Glomerular endothelial cell (primary cell): ENCODE measurements at places on chromosomes 16 and 17. TPM values are rescaled to one million over a fixed set of nuclear protein-coding genes. Genes with fewer than 3 reads are reported as not detected.
A peak's percentile ranks its signal among the peaks of the same experiment; 100 is the strongest.

DNA sequence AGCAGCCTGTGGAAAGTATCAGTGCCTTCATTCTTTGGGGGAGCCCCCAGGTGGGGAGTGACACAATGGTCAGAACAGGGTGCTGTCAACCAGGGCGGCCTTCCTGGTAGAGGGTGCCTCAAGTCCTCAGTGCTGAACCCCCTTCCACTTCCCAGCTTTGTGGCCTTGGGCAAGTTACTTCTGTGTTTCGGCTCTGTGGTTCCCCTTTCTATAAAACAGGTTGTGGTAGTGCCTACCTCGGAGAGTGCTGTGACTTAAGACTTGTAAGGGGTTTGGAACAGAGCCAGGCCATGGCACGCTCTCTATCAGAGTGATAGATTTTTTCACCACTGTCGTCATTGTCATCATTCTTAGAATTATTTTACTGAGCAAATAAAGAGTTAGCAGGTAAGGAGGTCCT, 141.1 kb downstream of the CCDC182 start:
- DNase-seq = no peak

DNA sequence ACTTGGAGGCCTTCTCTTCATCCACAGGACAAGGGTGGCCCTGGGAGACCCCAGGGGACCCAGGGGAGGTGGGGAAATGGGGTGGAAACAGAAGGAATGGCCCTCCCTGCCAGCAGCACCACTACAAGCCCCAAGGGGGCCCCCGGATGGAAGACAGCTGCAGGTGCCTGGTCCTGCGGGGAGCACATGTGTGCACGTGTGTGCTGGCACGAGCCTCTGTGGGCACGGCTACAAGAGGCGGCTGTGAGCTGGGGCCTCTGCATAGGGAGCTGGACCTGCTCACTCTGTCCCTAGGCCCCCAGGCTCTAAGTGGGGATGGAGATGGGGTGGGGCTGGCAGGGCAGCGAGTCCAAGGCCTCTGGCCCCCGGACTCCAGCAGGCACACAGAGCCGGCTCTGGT, 13.2 kb upstream of the AATK start:
- no peak for DNase-seq

- DNase-seq = no peak
Observed at GRCh38 chr17:4004517-4005295, 40.5 kb upstream of the ATP2A3 start.

- no peak for DNase-seq
Observed at GRCh38 chr16:74942566-74942965, 42.4 kb downstream of the WDR59 start.

- DNase-seq = no peak
Observed at GRCh38 chr16:77624085-77624484, 98.2 kb upstream of the NUDT7 start.

- no peak for DNase-seq
Observed at GRCh38 chr17:34706029-34706428, 126.6 kb downstream of the TMEM132E start.

GRCh38 chr17:73423159-73423715, 111.4 kb upstream of the CDC42EP4 start:
- no peak for DNase-seq

GRCh38 chr17:38706505-38707216, 1.6 kb downstream of the MLLT6 start:
- no peak for DNase-seq

DNA sequence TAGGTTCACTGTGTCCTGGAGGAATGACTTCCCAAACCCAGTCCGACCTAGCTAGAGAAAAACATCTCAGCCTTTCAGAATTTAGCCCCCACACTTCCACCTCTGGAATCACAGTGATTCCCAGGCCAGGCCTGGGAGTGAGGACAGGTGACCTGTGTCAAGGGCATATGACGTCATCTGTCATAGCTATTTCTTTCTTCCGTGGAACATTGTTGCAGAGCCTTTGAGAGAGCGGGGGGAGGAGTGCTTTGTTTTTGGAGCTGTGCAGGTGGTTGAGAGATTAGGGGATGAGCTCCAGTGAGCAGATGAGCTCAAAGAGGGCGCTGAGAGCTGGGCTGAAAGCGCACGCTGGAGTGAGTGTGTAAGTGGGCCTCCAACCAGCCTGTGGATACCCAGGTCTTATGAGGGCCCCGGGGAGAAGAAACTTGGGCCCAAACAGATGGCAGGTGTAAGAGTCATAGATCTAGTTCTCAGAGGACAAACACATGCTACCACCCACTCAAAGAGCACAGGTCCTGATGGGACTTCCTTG, 344.8 kb downstream of the SNX29 start:
- DNase-seq = no peak

DNA sequence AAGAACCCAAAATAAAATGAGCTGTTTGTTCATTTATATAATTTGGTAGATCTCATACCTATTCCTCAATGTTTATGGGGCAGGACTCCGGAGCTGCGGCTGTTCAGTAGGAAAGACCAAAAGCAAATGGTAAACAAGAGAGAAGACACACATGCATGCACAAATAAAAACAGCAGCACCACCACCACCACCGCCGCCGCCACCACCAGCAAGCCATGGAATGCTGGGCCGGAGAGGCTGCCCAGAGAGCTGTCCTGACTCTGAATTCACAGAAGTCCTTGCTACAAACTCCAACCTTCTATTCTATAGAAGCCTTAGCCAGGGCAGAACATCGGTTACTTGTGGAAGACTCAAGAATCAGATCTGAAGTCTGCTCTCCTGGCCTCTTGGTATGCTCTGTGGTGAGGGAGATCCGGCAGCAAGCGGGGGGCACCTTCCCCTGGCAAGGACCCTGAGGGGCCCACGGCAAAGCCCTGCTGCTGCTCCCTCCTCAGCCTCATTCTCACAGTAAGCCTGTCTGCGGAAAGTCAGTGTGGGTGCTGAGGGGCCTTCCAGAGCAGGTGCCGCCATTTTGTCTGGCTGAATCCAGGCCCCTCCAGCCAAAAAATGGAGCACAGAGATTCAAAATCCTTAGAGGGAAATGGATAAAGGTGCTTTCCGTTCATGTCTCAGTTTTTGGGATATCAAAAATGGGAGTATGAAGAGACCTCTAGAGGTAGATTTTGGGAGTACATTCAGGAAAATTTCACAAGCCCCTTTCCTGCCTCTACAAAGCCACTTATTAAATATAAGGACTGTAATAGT, 6.4 kb upstream of the FOXJ1 start:
- DNase-seq = no peak

GRCh38 chr16:31206776-31207175, 4.2 kb upstream of the PYCARD start:
- DNase-seq = no peak

- DNase-seq = no peak
Observed at GRCh38 chr17:40577611-40578065, 12.4 kb upstream of the CCR7 start.

- DNase-seq = no peak
Observed at GRCh38 chr17:40092581-40092980, 7.8 kb downstream of the NR1D1 start.

DNA sequence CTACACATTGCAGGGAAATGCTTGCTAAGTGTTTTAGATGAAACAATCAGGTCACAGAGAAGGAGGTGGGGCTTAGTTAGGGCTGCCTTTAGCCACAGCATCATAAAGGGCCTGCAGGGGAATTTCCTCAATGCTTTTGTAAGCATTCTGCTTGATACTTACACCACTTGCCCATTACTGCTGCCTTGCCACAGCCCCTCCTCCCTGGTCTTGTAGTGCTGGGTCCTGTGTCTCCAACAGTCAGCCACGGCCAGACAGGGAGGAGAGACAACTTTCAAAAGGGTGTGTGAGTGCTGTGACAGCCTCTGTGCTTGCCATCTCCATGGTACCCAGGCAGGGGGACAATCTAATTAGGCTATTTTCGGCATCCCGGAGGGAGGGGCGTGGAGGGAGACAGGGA, 111.2 kb downstream of the SHISA9 start:
- no peak for DNase-seq

DNA sequence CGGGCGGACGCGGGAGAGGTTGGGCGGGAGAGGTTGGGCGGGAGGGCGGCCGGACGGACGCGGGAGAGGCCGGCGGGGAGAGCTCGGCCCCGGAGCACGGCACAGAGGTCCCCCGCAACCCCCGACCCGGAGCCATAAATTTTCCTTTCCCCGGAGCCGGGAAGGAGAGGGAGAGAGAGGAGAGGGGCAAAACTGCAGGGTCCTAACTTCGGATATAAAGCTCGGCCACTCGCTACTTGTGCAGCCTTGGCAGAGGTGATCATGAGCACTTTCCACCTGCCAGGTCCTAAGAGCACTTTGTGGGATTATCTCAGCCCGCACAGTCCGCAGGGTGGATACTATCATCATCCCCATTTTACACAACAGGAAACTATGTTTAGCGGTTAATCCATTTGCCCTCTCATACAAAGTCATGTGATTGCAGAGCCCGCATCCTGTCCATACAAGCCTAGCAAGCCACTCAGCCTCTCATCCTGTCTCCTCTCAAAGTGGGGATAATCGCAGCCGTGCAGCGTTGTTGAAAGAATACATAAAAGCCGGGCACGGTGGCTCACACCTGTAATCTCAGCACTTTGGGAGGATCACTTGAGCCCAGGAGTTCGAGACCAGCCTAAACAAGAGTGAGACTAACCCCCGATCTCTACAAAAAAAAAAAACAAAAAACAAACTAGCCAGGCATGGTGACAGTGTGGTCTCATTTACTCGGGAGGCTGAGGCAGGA, 780 bp upstream of the DCAKD start:
- DNase-seq = no peak

DNA sequence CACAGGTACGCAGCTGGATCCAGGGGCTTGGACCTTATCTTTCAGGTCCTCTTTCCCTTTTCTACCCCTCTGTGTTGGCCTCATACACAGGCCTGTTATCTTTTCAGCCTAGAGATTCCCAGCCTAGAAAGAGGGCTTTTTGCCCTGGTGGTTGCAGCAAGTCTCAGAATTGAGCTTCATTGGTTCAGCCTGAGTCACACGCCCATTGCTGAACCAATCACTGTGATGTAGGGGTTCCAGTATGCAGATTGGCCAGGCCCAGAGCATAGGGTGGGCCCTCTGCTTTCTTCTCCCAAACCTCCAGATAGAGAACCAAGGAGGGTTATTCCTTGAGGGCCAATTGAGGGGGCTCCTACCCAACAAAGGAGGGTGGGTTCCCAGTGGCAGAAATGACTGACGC, 32.8 kb downstream of the GPT2 start:
- DNase-seq = no peak

GRCh38 chr17:28500712-28501379, 5.3 kb upstream of the FOXN1 start:
- no peak for DNase-seq

DNA sequence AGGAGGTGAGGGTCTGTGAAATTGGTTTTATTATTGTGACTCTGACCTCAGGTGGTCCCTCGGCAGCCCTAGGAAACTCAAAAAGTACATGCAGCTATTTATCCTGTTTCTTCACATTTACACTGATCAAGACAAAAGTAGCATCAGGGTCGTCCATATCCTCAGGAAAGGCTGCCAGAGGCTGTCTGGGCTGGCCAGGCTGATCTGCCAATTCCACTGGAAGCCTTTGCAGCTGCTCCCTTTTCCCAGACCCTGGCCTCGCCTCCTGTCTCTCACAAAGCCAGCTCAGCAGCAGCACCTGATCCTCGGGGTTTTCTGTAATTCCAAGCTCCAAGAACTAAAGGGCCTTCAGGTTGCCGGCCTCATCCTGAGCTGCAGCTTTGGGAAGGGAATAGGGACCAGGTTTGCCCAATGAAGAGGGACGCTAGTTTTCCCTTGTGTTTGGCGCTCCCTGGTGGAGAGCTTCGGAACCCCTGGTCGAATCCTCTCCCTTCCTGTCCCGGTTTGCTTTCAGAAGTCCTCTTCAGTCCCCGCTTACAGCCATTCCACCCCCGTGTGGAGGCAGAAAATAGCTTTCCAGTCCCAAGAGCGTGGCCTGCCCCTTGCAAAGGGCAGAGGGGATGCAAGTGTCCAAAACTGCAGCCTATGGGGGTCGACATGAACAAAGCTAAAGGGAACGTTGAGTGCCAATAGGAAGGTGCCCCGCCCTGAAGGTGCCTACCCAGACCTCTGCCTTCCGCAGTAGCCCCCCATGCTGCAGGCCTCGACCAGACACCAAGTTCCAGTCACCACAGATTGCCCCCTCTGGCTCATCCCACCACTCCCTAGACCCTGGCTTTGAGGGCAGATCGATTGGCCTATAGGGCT, 13.4 kb downstream of the MFSD6L start:
- peak; percentile 25 for DNase-seq

DNA sequence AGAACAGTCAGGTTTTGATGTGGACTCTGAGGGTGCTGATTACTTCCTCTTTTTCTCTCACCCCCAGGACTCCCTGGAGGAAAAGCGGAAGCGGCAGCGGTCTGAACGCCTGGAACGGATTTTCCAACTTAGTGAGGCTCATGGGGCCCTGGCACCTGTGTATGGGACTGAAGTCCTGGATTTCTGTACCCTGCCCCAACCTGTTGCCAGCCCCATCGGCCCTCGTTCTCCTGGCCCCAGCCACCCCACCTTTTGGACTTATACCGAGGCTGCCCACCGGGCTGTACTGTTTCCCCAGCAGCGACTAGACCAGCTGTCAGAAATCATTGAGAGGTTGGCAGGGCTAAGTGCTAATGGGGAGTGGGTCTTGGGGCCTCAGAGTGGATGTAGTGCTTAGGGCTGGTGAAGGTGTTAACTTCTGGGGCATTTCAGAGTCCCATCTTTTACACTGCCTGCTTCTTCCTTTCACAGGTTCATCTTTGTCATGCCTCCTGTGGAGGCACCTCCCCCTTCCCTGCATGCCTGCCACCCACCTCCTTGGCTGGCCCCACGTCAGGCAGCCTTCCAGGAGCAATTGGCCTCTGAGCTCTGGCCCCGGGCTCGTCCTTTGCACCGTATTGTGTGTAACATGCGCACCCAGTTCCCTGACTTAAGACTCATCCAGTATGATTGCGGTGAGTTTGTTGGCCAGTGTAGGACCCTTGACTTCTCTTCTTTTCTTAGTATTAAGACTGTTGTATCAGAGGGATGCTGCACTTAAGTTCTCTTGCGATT, 19.1 kb upstream of the PHKG2 start:
- no peak for DNase-seq

DNA sequence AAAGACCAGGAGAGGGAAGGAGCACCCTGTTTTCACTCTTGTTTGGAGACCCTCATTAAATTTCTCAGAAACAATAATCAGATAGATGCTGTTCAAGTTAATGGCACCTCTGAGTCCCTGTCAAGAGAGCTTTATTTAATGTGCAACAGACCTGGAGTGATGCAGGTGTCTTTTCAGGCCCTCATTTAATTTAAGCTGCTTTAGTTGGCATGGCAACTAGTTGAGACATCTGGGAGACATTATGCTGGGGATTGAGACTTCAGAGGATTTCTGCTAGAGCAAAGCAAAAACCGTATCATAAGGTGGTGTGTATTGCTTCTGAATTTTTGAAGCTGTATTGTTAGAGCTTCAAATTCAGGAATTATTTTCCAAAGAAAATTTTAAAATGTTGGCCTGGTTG, 108.5 kb downstream of the NLK start:
- no peak for DNase-seq

Gene PMM2
- 35.0 and 53.0 TPM in 2 replicates for total RNA-seq

Gene STUB1
- total RNA-seq = 159 and 240 TPM in 2 replicates

Gene CA7
- total RNA-seq = not detected in 2 replicates

Gene CACNG5
- total RNA-seq = not detected in 2 replicates

Gene LLGL2
- 3.4 and 8.5 TPM in 2 replicates for total RNA-seq

Gene SMTNL2
- total RNA-seq = not detected in 2 replicates

Gene EXOC3L1
- 12.0 and 27.4 TPM in 2 replicates for total RNA-seq

Gene ZDHHC1
- total RNA-seq = 18.3 and 23.7 TPM in 2 replicates

Gene ABCA9
- total RNA-seq = 0.15 and 1.8 TPM in 2 replicates

Gene CES5A
- total RNA-seq = not detected in 2 replicates

Gene MYH1
- not detected in 2 replicates for total RNA-seq

Gene STH
- total RNA-seq = not detected in 2 replicates

Gene AANAT
- not detected in 2 replicates for total RNA-seq

Gene CCDC200
- total RNA-seq = 1.5 TPM in 1 of 2 replicates, not detected in the other

Gene KRT25
- total RNA-seq = not detected in 2 replicates

Gene GUCY2D
- total RNA-seq = not detected in 2 replicates

Gene SLFN12
- total RNA-seq = 27.6 and 33.2 TPM in 2 replicates

Gene APOBR
- not detected in 2 replicates for total RNA-seq

Gene NGFR
- total RNA-seq = not detected in 2 replicates

Gene MEIOB
- 0.10 and 0.88 TPM in 2 replicates for total RNA-seq
